ENCODE measurements at places on chromosomes 11 and 22.

- no peak for DNase-seq
Observed at GRCh38 chr22:48258811-48259210, 1496.4 kb downstream of the TBC1D22A start.

GRCh38 chr11:44708009-44708408 lies 18.8 kb upstream of the TSPAN18 start:
- DNase-seq, result no peak

DNA sequence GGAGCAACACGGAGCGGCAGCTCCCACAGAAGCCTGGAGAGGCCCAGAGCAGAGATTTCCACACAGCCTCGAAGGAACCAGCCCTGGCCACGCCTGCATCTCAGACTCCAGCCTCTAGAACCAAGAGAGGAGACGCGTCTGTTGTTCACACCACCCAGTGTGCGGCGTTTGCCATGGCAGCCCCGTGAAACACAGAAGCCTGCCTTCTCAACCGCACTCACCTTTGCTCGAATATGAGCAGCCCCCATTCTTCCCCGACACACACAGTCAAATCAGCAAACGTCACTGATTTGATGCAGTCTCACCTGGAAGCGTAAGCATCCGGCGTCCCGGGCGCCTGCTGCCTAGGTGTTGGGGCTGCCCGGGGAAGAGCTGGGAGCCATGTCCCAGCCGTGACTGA lies 14.2 kb upstream of the TALDO1 start:
- DNase-seq, result no peak

DNA sequence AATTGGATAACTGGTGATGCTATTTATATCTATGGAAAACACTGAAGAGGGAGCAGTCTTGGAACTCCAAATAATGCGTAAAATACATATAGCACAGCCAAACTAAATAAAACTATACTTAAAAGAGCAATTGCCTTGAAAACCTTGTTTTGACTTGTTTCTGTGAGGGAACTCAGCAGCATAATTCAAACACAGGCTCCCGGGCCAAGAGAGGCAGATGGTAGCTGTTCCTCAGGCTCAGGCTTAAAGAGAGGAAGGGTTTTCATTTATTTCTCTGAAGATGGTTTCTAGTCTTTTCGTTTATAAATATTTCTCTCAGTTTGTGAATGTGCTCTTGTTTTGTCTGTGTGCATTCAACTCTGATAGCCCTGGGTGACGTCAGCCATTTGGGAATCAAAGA lies 82.4 kb downstream of the FANCF start:
- no peak for DNase-seq

GRCh38 chr22:22728382-22728781 lies 84.0 kb downstream of the GGTLC2 start:
- DNase-seq, result peak; percentile 25

- DNase-seq, result peak; percentile 70
Observed at GRCh38 chr11:102390667-102391465, 43.9 kb downstream of the BIRC2 start.

GRCh38 chr11:75240311-75241035 lies at the start of gene TPBGL:
Gene TPBGL (plus strand): TSS chr11:75240774. CDS start chr11:75241050, 276 bp downstream.
- DNase-seq, result peak; percentile 6

- no peak for DNase-seq
Observed at GRCh38 chr22:50536226-50536625, 6.4 kb upstream of the TYMP start.

DNA sequence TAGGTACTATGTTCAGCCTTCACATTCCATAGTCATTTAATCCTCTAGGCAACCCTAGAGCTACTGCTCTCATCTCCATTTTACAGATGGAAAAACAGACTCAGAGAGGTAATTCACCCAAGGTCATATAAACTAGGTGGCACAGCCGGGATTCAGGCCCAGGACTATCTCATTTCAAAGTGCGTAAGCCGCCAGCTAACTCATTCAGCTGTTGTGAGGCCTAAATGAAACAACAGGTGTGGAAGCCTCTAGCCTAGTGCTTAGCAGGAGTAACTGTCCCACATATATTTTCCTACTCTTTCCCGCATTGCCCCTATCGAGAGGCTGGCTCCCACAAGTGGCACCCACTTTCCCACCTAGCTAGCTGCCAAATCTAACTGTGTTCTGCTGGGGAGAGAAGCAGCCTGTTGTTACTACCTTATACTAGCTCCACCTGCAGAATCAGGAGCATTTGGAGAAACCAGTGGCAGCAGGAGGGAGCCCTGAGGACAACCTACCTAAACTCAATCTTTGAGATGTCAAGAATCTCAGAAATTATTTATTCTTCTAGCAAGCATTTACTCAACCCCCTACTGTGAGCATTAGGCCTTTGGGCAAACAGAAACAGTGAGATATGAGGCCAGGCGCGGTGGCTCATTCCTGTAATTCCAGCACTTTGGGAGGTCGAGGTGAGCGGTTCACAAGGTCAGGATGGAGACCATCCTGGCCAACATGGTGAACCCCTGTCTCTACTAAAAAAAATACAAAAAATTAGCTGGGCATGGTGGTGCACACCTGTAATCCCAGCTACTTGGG lies 20.9 kb downstream of the PRG3 start:
- no peak for DNase-seq

DNA sequence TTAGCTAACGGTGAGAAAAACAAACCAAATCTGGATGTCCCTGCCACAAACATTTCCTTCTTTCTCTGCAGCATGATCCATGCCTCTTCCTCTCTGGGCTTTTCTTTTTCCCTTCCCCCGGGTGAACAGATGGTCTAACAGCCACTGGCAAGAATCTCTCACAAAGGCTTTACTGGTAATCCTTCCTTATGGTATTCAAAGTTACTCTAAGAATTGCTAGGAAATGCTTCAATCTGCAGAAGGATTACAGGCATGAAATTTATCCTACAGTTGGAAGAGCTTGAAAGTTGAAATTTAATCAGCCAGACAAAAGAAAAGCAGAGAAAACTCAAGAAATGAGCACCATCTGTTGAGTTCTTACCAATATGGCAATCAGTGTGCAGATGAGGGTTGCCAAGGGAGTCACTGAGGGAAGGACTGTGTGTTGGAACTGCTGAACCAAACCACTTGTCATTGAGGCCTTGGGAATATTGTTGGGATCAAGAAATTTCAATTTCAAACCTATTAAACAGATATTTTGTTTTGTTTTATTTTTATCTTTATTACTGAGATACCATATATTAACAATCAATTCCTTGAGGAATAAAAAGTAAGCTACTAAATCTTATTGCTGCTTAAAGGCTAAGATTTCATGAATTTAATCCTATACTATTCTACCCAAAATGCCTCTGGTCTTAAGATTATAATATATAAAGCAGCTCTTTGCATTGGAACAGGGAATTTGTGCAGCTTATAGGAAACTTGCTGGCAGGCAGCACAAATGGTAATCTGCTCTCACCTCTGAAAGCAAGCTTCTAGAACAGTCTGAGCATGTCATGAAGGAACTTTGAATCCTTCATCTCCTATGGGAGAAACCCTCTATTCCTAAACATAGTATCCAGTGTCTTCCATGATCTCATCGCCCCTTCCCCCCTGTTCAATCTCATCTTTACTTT lies 29.7 kb upstream of the NDUFC2 start:
- peak; percentile 17 for DNase-seq

GRCh38 chr22:32584650-32585049 lies 110.0 kb downstream of the FBXO7 start:
- peak; percentile 39 for DNase-seq

Measured in iris pigment epithelial cell (primary cell).